Nasal cavity respiratory epithelium epithelial cell of viscerocranial mucosa (primary cell): ENCODE measurements at places on chromosomes 7 and 10. TPM values are rescaled to one million over a fixed set of nuclear protein-coding genes. Genes with fewer than 3 reads are reported as not detected.

Gene PLEKHS1
- total RNA-seq: 0.28 TPM in 1 of 2 replicates, not detected in the other

Gene CNTNAP2
- 2.1 and 21.0 TPM in 2 replicates for total RNA-seq

Gene CDNF
- total RNA-seq: 1.2 and 1.4 TPM in 2 replicates

Gene GNG11
- total RNA-seq: under 0.01 and 0.07 TPM in 2 replicates

Gene DYDC1
- not detected in 2 replicates for total RNA-seq

Gene TMEM26
- not detected in 2 replicates for total RNA-seq

Gene PKD2L1
- not detected in 2 replicates for total RNA-seq
